ENCODE measurements at places on chromosomes 16 and 17.

DNA sequence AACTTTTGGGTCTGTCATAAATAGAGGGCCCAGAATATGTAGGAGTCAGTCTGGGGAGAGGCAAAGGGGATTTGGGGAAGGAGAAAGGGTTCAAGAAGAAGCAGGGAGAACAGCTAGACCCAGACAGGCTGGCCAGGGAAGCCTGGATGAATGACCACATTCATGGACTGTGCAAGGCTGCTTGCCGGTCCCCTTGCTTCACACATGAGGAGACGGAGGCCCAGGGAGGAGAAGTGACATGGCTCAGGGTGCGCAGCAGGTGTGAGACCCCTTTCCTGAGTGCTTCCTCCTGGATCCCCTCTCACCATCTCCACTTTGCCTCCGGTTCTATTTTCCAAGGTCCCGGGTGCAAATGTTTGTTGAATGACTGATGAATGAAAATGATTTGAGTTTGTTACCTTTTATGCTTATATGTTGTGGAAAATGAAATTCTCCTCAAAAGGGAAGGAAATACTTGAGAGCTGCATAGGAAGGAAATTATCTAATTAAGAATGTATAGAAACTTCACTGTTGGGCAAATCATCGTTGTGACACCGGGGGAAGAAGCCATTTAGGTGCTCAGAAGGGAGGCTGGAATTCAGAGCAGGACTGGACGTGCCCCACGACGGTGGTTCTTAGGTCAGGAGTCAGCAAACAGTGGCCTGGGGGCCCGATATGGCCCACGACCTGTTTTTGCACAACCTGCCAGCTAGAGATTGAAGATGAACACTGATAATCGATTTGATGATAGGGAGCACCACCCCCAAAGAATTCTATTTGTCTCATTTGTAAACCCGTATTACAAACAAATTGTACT lies 559 bp downstream of the ITGAM start:
- no peak for DNase-seq

DNA sequence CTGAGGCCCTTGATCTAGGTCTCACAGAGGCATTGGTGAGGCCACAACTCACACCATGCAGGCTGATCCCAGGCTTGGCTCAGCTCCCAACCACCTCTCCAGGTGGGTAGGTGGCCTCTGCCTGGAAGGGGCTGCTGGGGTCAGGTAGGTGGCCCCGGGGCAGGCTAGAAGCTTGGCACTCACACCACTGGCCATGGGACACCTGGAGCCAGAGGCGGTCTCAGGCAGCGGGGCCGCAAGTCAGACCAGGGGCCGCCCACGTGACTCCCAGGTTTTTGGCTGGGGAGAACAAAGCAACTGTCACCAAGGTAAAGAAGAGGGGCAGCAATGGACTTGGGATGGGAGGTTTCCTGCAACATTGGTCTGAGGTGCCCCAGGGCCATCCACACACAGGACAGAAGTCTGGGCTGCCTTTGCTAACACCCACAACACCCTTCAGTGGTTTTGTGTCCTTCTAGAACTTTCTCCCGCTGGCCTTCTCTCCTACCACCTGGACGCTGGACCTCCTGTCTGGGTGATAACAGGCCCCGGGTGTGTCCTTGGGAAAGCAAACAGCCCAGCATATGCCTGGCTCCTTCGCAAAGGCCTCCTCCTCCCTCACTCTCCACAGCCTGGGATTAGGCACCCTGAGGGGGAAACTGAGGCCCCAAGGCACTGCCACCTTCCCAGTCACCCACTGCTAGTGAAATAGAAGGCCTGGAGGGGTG lies 16.4 kb downstream of the C16orf74 start:
- DNase-seq, result no peak

- no peak for DNase-seq
These were observed 29.9 kb downstream of the CFAP20 start for GRCh38 chr16:58099097-58099955.

DNA sequence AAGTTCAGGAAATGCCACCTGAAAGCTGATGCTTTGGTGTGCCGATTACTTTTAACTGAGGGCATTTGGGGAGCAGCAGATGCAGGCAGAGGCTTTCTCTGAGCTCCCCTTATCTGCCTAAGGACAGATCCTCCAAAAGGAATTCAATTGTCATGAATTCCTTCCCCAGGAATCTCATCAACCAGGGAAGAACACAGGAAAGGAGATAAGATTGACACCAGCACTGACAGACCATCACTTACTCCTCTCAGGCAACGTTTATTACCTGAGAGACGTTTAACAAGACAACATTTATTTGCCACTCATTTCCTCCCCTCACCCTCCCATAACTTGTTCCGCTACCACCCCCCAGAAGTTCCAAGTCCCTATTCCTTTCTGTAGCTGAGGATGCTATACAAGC lies 17.6 kb upstream of the CDRT4 start:
- DNase-seq, result no peak

DNA sequence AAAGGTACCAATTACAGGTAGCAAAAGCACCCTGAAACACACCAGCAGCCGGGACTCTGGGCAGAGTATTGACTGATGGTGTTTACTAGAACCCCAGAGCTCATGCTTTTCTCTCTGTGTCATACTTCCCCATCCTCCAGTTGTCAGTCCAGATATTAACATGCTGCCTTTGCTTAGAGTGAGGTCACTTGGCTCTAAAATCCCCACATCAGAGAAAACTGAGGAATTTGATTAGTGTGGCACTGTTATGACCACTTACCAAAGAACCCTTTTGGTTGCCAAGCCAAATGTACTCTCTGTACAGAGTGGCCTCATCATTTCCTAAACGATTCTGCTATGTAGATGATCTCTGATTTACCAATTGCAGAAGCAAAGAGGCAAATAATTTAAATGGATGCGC lies 80.4 kb downstream of the ABCC12 start:
- DNase-seq, result no peak

DNA sequence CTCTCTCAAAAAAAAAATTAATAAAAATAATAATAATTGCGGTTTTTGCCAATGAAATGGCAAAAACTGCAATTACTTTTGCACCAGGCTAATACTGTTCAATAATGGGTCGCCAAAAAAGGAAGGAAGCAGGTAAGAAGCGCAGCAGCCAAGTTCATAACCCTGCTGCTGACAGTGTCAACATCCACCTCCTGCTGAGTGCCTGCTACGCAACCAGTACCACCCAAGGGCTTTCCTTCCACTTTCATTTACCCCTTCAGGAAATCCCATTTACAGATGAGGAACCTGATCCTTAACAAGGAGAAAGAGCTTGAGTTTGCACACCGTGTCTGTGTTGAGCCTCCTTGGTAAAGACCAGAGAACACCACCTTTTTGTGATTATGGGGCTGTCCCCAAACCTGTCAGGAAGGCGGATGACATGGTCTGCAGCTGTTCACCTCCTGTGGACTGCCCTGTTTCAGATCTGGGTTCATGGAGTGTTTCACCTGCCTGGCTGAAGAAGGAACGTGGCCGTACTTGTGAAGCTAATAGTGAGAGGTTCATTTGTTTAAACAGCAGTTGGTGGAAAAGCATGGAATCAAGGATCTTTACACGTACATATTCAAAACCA lies 378.0 kb downstream of the SLC39A11 start:
- no peak for DNase-seq

- no peak for DNase-seq
These were observed 1.8 kb downstream of the CCR7 start for GRCh38 chr17:40563220-40564052.

DNA sequence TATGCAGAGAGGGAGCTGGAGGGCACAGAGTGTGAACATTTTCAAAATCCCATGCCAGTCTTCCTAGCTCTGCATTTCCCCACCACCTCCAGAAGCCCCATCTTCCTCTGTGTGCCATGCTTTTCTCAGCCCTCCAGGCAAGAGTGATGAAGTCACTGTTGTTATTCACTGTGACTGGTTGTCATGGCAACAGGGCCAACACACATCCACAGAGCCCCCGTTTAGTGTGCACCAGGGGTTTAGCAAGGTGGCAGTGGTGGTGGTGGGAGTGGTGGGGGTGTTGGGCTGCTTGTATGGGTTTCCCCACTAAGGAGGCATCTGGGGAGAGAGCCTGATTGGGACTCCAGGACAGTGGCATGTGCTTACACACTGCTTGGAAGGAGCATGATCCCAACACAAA lies 309.9 kb upstream of the ASIC2 start:
- no peak for DNase-seq

DNA sequence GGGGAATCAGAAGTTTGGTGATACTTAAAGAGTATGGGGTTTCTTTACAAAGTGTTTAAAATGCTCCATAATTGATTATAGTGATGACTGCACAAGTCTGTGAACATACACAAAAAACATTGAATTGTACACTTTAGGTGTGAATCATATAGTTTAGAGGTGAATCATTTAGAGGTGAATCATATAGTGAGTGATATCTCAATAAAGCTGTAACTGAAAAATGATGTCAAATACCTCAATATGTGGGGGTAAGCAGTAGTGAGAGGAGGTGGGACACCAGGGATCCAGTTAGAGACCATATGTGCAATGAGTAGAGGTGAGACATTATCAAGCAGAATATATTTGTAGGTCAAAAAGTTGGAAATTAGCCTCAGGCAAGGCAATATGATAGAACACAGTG lies 264.5 kb downstream of the PMP22 start:
- DNase-seq, result no peak

- no peak for DNase-seq
These were observed 23.4 kb downstream of the RBL2 start for GRCh38 chr16:53457670-53458069.

DNA sequence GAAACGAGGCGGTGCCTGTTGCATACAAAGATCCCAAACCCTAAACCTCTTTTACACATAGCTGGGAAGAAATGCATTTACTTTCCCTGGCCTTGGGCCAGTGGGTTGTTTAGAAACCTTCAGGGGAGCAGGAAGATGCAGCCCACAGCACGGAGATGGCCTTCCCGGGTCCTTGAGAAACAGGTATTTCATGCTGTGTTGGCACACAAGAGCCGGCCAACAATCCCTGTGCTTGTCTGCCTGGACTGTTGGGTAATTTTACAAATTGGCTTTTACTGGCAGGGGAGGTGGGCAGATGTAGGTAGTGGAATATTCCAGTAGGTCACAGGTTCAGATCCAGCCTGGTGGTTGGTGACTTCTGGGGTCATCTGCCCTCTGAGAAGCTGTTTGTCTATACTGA lies 148.0 kb downstream of the FOXL1 start:
- DNase-seq, result no peak

DNA sequence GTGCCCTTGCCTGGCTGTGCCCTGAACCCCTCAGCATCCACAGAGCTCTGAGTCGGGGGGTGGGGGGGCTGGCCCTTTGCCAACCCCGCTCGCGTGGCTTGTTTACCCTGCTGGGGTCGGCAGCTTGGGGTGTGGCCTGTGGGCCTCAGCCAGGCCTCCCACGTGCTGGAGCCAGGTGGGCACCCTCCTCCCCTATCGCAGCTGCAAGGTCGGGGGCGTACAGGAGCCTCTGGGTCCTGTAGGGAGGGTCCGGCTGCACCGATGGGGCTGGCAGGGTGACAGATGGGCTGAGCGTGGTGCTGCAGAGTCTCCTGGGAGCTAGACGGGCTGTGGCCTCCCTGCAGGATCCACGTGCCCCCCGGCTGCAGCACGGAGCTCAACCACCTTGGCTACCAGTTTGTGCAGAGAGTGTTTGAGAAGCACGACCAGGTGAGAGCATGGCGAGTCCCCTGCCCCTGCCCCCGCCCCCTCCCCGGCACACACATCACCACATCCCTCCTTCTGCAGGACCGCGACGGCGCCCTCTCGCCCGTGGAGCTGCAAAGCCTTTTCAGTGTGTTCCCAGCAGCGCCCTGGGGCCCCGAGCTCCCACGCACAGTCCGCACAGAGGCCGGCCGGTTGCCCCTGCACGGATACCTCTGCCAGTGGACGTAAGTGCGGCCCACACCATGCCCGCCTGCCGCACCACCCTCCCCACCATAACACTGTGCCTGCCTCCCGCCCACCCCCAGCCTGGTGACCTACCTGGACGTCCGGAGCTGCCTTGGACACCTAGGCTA lies 3.6 kb downstream of the RHOT2 start:
- no peak for DNase-seq

DNA sequence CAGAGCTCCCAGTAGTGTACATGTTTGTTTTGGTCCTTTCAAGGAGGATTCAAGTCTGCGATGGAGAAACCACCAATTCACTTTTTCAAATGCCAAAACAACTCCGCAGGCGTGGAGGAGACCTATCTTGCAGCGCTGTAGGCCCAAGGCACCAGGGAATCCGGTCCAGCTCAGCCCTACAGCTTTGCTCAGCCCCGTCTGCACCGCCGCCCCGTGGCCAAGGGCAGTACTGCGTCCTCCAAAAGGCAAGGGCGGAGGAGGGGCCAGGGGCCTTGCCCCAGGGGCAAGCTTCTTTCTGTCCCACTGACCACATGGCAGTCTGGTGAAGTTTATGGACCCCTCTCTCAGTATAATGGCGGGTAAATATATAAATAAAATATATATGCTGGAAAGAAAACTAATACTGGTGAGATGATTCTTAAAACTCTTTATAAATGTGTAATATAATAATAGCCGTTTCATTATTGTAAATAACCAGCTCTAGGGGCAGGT lies 709 bp upstream of the CD300LG start:
- peak; percentile 87 for DNase-seq

DNA sequence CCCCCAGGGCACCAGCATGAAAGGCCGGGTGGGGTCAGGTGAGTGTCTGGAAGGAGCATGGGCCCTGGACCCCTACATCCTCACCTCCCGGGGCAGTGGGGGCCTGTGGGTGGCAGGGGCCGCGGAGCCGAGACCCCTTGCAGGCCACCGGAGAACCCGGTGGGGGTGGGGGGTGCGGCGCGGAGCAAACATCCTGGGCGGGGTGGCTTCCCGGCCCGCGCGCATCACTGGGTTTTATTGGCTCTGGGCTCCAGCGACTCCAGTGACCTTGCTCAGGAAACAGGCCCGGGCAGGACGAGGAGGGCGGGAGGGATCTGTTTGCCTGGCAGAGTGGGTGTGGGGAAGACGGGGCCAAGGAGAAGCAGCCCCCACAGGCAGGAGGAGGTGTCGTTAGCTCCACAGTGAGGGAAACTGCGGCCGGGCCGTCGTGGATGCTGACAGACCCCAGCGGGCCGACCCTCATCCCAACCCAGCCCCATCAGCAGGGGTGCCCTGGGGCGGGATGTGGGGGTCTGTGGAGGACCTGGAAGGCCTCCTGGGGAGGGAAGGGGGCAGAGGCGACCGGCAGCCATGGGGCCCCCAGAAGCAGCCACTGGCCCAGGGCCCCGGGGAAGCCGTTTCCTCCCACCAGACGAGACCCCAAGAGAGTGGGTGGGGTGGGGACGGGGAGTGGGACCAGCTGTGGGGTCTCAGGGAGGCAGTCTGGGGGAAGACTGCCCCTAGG lies 10.6 kb downstream of the SSTR5 start:
- no peak for DNase-seq

DNA sequence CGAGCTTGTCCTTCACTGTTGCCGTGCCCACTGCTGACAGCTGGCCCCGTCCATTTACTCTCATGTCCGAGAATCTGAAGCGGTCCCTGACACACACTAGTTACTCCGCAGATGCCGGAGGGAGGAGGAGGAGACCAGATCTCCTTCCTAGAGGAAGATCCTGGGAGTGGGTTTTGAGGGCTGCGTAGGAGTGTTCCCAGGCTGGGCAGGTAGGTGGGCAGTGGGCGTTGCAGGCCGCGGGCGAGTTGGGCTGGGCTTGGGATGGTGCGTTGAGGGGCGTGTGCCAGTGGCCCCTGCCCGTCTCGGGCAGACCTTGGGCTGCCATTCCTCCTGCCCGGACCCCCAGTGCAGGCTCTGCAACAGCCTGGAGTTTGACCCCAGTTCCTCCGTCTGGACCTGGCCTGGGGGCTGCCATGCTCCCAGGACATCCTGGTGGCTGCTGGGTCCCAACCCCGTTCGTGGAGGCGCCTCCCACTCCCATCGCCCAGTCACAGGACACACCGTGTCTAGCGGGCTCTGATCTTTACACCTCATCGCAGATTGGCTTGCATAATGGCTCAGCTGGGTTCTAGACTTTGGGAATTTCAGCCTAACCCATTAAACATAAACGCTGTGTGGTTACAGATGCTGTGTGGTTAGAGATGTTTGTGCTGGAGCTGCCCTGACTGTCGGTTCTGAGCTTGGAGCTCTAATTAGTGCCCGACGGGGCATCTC lies 22.8 kb downstream of the CACNA1H start:
- no peak for DNase-seq

Data from H54 (cell line).